ENCODE measurements at places on chromosomes 12 and 14.

GRCh38 chr12:103495469-103496456 is at the start of gene C12orf42:
Gene C12orf42, minus strand, starts transcription at chr12:103495968. Its CDS starts 17,542 bp downstream, at chr12:103478426.
- no peak for DNase-seq

GRCh38 chr12:13581031-13581430 is 384.5 kb downstream of the EMP1 start:
- no peak for DNase-seq

- no peak for DNase-seq
Measured at GRCh38 chr12:94977766-94978468, 25.6 kb downstream of the NDUFA12 start.

- no peak for DNase-seq
Measured at GRCh38 chr12:112381406-112381882, 787 bp downstream of the HECTD4 start.

DNA sequence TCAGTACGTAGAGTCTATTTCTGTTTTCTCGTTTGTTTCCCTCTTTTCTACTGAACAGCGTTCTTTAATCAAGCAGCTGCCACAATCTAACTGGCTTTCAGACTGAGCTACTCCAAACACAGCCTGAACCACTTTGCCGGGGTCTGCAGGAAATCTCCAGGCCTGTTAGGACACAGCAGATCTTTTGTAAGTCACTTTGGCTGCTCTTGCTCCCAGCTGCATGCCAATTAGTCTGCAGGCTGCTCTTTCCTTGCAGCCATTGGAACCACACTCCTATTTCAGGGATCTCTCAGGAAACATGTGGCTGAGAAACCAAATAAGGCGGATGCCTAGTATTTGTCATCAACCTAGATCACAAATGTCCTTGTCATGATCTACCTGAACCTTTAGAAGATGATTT is 73.6 kb downstream of the TMTC1 start:
- no peak for DNase-seq

- no peak for DNase-seq
Measured at GRCh38 chr12:18932211-18932610, 194.3 kb downstream of the CAPZA3 start.

DNA sequence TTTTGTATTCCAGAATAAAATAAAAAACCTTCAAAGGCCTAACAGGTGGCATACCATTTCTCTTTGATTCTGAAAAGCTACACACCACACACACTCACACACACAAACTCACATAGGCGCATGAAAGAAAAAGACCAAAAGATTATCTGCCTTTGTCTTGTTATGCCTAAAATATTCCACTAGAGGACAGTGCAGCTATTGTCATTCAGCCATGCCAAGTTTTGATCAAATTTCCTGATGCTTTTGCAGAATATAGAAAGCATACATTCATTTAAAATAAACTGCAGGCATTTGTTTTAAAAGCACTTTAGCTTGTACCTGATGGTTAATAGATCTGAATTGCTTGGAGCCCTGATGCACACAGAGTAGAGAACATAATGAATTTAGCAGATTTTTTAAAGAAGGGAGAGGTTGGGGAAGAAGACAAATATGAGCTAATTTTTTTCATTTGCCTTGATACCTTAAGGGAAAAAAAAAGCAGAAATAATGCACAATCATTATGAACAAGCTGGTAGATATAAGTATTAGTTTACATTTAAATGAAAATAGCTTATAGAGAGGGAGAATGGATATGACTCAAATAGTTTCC is 1766.9 kb upstream of the SEL1L start:
- DNase-seq, result no peak

DNA sequence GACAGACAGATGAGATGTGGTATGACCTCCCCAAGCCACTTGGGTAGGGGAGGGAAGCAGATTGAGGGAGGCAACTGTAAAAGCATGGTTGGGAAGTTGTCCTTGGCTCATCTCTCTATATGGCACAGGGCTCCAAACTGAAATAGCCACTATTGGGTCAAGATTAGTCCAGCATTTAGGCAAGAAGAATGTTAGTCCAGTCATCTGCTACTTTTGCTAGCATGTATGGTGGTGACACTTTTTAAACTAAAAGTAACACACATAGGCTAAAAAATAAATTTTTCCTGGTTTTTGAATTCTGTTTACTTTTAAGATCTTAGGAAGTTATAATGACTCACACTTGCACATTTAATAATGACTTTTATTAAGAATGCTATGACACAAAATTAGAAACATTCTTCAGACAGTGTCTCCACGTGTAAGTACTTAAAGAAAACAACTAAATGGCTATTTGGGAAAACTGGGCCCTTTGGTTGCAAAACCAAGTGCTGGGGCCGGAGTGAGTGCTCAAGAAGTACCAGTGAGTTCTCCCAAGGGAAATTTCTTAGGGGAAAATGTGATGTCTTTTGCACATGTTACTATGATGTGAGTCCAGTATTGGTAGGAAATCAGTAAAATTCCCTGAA is 179.1 kb upstream of the HIF1A start:
- DNase-seq, result no peak

GRCh38 chr14:64775081-64775777 is 71.0 kb downstream of the PLEKHG3 start:
- DNase-seq, result no peak

DNA sequence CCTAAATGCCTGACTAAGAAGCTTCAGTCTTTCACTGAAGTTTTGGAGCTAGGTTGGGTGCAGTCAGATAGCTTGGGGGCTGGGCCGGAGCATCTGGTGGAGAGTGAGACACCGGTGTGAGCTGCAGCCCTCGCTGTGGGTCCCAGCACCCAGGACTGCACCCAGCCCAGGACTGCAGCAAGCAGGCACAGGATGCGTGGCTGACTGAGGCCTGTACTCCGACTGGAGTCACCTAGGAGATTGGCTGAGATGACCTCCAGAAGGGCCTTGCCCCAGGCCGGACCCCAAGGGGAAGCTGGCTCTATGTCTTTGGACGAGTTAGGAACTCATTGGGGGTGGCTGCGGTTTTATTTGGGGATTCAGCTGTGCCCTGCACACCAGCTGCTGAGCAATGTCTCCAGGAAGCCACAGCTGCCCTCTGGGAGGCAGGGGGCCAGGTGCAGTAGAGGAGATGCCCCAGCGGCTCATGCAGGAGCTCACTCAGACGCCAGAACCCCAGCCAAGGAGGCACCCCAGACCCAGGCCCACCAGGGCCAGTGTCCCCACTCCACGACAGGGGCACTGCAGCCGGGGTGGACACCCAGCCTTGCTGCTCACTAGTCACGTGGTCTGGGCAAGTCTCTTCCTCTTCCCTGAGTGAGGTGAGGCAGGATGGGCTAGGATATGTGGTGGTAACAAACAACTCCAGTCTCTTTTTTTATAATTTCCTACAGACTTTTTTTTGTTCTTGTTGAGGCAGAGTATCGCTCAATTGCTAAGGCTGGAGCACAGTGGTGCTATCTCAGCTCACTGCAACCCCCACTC is 31.8 kb upstream of the RCOR1 start:
- DNase-seq, result no peak

DNA sequence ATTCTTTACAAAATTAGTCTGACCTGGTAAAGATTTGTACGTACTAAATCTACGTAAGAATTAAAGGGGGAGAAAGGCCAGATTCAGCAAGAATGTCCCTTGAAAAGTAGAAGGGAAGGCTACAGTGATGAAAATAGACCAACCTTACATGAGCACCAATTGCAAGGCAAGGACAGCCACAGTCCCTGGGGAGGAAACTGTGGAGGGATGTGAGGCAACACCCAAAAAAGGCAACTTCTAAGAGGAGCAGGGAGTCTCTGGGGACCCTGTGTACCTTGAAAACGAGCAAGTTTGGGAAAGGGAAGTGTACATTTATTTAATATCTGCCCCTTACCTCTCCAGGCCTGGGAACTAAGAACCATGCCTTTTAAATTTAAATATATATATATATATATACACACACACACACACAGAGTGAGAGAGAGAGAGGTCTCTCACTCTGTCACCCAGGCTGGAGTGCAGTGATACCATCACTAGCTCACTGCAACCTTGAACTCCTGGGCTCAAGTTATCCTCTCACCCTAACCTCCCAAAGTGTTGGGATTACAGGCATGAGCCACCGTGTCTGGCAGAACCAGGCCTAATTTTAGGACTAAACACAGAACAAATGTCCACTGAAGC is 56.4 kb downstream of the TMCC3 start:
- no peak for DNase-seq
